Stimulated activated CD4-positive, alpha-beta T cell treated with anti-CD3 and anti-CD28 coated beads, Interleukin-1b, Interleukin-23, amount 100 ng/mL, for 48 hours (primary cell): ENCODE measurements at places on chromosomes 3 and 15.
A peak's percentile ranks its signal among the peaks of the same experiment; 100 is the strongest.

- DNase-seq = no peak
Observed at GRCh38 chr15:38540510-38540909, 24.1 kb downstream of the RASGRP1 start.

DNA sequence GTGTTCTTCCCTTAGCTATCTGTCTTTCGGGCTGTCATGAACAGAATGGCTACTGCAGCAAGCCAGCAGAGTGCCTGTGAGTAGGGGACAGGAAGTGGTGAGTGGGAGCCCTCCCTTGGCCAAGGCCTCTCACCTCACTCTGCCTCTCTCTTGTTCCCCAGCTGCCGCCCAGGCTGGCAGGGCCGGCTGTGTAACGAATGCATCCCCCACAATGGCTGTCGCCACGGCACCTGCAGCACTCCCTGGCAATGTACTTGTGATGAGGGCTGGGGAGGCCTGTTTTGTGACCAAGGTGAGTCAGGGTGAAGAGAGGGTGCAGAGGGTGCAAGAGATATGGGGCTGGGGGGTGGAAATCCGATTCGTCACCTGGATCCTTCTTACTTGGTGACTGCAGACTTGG, 3.0 kb downstream of the DLL4 start:
- DNase-seq = no peak

DNA sequence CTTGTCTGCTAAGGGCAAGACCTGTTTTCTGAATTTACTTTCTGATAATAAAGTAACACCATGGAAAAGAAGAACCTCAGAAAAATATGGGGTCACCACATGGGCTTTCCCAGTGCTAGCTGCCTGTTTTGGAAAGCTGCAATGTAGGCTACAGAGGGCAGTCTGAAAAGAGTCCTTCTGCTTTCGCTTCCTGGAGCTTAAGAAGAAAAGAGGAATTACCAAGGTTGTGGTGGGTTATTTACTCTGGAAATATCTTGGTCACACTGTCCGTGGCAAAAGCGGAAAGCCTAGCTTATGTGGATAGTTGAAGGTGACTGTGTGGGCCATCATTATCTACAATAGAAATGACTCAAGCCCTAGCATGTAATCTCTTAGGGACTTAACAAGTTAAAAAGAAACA, 31.7 kb upstream of the IP6K2 start:
- DNase-seq = no peak

DNA sequence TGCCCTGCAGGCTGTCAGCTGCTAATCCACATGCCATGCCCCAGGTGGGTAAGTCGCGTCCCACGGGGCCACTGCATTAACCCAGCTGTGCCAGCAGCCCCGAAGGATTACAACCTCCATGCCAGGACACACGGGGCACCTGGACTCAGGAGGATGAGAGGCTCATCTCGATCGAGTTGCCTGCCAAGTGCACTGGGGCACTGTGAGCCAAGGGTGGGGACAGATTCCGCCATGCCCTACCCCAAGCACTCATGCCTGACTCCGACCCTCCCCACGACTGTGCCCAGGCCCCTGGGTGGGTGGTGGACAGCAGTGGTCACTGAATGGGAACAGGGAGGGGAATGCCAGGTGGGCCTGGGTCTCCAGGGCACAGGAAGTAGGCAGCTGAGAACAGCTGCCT, 20.7 kb upstream of the SNRPA1 start:
- no peak for DNase-seq

- DNase-seq = no peak
Observed at GRCh38 chr3:13223574-13224237, 150.5 kb upstream of the IQSEC1 start.

DNA sequence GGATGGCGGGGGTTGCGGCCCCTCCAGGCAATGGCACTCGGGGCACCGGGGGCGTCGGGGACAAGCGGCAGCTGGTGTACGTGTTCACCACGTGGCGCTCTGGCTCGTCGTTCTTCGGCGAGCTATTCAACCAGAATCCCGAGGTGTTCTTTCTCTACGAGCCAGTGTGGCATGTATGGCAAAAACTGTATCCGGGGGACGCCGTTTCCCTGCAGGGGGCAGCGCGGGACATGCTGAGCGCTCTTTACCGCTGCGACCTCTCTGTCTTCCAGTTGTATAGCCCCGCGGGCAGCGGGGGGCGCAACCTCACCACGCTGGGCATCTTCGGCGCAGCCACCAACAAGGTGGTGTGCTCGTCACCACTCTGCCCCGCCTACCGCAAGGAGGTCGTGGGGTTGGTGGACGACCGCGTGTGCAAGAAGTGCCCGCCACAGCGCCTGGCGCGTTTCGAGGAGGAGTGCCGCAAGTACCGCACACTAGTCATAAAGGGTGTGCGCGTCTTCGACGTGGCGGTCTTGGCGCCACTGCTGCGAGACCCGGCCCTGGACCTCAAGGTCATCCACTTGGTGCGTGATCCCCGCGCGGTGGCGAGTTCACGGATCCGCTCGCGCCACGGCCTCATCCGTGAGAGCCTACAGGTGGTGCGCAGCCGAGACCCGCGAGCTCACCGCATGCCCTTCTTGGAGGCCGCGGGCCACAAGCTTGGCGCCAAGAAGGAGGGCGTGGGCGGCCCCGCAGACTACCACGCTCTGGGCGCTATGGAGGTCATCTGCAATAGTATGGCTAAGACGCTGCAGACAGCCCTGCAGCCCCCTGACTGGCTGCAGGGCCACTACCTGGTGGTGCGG, 1.9 kb downstream of the CHST2 start:
- peak; percentile 80 for DNase-seq
